ENCODE measurements at places on chromosomes 4 and X.

DNA sequence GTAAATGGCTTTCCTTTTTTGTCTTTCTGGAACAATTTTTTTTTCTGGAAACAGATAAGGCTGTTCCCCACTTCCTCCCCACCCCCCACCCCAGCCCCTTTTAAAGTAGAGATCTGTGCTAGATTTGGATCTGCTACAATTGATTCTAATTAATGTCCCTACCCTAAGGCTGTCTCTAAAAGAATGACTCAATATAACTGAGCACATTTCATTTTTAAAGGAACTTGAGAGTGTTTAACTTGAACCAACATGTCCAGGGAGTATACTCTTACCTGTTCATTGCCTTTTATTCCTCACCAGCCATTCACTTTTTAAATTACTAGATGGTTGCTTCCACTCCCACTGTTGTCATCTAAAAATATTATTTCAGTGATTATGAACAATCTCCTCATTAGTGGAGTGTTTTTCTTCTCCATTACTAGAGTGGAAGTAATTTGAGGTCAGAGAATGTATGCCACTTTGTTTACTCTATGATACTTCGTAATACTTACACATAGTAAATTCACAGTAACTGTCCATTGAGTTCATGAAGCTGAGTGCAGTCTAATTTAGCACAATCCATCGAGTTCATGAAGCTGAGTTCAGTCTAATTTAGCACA lies 14.1 kb upstream of the CNOT6L start:
- no peak for DNase-seq

DNA sequence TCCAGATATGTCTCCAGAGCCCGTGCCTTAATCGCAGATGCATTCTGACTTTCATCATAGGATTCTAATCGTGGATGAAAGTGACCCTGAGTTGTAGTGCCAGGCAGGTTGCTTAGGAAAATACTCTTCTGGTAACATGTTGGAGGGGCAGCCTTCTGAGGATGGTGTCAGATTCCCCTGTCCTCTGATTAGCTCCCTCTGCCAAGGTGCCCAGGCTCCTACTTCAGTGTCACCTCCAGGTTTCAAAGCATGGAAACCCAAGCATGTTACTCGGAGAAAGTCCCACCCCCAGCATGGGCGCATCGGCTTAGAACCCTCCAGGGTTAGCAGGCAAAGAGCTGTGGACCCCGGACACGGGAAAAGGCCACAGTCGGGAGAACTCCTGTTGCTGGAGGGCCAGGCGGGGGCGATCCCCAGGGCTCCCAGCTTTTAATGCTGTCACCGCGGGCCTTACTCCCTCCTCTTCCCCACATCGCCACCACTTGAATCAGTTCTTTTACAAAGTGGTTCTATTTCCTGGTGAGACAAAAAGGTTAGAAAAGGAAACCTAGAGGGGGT lies 44.5 kb downstream of the TRIM2 start:
- no peak for DNase-seq

- no peak for DNase-seq
These were observed 179.8 kb downstream of the SLIT2 start for GRCh38 chr4:20431543-20431951.

GRCh38 chr4:165515201-165515600 lies 136.4 kb downstream of the CPE start:
- no peak for DNase-seq

DNA sequence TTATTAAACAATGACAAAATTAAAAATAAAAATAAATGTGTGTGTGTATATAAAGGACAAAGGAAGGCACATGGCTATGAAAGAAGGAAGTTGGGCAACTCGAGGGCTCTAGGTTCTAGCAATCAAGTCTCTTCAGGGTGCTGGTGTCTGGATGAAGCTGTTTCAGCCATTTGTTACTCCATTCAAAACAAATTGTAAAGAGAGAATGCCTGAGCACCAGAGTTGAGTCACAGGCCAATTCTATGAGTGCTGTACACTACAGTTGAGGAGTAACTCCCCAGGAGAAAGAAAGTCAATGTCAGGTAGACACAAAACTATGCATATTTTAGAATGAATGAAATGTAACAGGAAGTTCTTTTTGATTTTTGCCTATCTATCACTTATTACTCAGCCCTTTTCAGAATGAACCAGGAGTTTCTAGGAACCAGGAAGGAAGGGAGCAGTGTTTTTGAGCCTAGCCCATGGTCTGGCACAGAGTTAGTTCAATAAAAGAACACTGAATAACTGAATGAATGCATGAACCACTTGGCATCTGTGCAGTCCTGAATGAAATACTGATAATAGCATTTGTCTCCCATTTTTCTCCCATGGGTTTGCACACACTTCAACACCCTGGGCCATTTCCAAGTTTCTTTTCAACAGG lies 151.7 kb upstream of the CPEB2 start:
- no peak for DNase-seq

DNA sequence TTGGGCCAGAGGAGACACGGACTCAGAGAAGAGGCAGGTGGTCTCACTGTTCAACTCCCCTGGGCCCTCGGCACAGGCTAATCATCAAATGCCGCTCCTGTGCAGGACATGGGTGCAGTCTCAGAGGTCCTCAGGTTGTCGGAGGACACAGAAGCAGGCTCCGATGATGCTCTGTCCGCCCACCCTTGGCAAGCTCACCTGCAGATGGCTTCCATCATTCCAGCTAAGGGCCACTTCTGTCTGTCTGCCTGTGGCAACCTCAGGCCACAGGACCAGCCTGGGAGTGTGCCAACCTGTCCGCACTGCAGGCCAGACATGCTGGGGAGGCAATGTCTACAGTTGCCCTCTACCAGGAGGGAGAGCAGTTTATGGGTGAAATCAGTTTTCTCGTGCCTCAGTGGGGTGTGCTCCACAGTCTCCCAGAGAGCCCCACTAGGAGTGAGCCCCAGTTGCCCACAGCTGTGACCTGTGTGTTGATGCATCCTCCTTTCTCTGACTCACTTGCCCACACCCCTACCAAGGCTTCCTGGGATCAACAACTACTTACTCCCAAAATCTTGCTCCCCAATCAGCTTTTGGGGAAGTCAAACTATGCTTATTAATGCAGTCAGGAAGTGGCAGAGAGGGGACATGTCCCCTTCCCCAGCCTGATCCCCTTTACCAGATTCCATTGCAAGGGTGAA lies 55.9 kb downstream of the HTRA3 start:
- DNase-seq, result no peak

DNA sequence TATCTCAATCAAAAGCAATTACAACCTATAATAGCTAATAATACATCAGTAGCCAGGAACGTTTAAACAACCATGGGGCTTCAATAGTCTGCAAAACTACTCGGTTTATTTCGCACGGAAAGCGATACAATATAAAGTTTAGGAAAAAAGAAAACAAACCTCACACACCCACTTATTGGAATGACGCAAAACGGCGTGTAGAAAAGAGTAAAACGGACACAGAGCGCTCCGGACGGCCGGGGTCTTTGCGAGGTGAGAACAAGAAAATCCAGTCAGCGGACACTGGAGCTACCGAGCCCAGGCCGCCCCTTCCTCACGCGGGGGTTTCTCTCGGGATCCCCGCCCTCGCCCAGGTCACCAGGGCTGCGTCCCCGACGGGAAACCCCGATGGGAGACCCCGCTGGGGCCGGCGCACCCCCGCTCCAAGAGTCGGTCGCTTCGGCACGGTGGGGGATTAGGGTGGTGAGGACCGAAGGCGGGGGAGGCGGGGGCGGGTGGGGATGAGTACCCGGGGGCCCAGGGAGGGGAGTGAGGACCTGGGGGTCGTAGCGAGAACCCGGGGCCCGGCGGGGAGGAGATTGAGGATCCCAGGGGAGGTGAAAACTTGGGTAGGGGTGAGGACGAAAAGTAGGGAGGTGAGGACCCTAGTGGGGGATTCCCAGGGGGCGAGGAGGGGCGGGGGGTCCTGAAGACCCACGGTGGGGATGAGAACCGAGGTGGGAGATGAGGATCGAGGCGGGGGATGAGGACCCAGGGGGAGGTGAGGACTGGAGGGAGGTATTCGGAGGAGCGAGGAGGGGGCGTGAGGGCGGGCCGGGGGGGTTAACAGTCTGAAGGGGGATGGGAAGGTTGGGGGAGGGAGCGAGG lies 737 bp downstream of the NELFA start:
- no peak for DNase-seq

- DNase-seq, result no peak
These were observed 344.0 kb downstream of the ACTRT1 start for GRCh38 chrX:127708155-127708554.

GRCh38 chrX:38108364-38108763 lies 102.0 kb downstream of the SYTL5 start:
- DNase-seq, result no peak

GRCh38 chrX:71000139-71000538 lies 68.0 kb downstream of the SNX12 start:
- no peak for DNase-seq

- no peak for DNase-seq
These were observed 16.6 kb downstream of the SULT1E1 start for GRCh38 chr4:69843301-69843700.

DNA sequence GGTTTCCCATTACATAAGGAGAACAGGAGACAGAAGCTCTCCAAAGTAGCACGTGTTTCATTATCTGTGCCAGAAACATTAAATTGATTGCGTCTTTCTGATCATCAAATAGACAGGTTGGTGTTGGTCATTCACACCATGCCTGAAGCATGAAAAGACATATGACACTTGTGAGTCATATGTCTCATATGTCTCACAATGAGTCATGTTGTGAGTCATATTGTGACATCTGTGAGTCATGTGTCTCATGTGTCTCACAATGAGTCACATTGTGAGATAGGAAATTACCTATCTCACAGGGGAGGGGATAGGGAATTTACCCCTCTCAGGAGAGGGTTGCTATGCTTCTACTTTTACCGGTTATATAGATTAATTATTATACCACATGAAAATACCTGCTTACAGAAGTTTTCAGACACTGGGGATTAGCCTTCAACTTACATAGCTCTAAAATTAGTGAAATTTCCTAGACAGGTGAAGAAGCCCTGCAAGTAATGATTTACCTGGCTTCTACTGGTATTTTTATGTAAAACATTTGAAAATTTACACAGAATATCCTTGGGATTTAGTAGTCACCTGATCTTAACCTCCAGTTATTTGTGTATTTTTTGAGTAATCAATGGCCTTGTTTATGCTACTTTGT lies 80.8 kb downstream of the NPFFR2 start:
- no peak for DNase-seq

GRCh38 chr4:100984901-100985300 lies 362.4 kb downstream of the PPP3CA start:
- DNase-seq, result no peak

DNA sequence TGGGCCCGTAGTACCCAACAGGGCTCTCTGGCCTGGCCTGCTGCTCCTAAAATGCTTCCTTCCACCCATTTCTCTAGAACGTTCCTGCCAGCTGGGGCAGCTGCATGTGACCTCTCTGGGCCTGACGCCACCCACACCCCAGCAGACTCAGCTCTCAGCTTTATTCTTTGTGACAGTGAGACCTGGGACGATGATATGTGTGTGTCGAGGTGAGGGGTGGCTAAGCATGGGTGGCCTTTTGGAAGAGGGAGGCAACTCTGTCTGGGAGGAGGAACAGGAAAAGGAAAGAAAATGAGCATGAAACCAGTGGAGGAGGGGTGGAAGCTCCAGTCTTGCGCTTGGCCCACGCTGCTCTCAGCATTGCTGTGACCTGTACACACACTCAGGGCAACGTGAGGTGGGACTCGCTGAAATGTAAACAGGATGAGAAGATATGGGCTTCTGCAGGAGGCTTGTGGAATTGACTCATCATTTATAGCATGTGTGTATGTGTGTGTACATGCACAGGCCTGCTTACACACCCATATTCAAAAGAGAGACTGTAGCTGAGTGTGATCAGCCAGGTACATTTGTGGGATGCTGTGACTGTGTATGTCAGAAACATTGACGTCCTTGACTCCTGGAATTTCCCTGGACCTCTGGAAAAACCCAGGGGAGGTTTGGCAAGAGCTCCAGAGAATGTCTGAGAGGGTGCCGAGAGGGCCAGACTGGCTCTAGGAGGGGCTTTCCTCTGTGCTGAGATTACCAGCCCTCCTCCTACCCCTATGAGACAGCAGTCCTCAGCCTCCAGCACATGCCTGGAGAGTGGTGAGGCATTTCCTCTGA lies 137.9 kb downstream of the PJA1 start:
- no peak for DNase-seq

DNA sequence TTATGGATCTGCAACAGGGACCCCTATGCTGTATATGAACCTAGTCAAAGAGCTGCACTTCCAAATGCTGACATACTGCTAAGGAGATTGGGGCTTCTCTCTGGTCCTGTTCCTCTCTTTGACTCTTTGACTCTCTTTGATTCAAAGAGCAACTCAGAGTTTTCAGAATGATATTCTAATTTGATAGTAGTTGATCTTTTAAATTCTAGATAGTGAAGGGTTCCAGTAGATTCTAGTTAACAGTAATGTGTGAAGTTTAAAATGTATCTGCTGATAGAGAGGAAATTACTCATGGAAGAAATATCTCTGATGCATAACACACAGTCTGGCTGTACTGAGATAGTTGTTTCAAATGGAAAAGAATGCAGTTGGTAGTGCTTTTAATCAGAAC lies 239.1 kb downstream of the RASL11B start:
- DNase-seq, result no peak

- DNase-seq, result no peak
These were observed 225.2 kb upstream of the LEF1 start for GRCh38 chr4:108393890-108394472.

GRCh38 chr4:8086783-8087445 lies 71.7 kb downstream of the ABLIM2 start:
- DNase-seq, result no peak

DNA sequence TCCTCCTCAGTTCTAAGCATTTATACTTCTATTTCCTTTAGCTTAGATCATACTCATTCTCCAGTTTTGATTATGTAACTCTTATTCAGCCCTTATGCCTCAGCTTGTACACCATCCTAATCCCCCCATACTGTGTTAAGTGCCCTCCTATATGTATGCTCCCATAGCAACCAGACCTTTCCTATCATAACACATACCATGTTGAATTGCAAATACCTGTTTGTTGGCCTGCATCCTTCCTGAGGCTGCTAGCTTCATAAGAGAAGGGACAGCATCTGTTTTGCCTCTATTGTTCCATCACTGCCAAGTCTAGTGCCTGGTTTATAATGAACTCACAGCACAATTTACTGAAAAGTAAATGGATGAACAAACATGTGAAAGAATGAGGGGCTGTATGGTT lies 443.7 kb downstream of the CENPC start:
- no peak for DNase-seq

- DNase-seq, result no peak
These were observed 245.1 kb downstream of the PPP3CA start for GRCh38 chr4:101102114-101102742.

GRCh38 chrX:152905081-152905420 lies 7.2 kb downstream of the ZNF185 start:
- DNase-seq, result no peak

- no peak for DNase-seq
These were observed 97.5 kb downstream of the SNCA start for GRCh38 chr4:89739311-89739988.

- no peak for DNase-seq
These were observed 581.2 kb upstream of the IGFBP7 start for GRCh38 chr4:57691370-57691769.

Data from effector memory CD4-positive, alpha-beta T cell (primary cell).